Activated T-cell treated with anti-CD3 and anti-CD28 coated beads, Interleukin-2, amount 50 U/mL, for 72 hours (primary cell): ENCODE measurements at places on chromosomes 3 and 15. TPM values are rescaled to one million over a fixed set of nuclear protein-coding genes. Genes with fewer than 3 reads are reported as not detected.
A peak's percentile ranks its signal among the peaks of the same experiment; 100 is the strongest.

DNA sequence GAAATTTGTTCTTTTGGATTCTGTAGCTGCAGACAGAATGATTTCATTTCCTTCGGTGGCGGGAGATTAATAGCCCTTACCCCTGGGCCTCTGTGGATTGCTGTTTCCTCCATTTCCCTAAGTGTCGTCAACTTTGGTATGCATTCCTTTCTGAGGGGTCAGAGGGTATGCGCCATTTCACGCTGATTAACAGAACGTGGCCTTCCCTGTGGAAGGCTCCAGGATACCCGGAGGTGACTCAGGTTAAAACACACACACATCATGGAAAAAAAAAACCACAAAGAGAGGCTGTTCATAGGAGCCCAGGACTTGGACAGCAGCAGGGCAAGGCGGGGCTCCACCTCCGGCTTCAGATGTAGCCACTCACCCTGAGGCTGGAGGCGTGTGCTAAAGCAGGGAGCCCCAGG, 51.9 kb downstream of the EPHB1 start:
- H3K4me1 ChIP-seq: no peaks in the 10 kb centered on the region
- H3K36me3 ChIP-seq: peaks cover 7% of the 10 kb centered on the region

GRCh38 chr3:170321321-170322034, 36.0 kb upstream of the SKIL start:
- H3K27me3 ChIP-seq: peaks cover 6% of the 10 kb centered on the region
- no peak overlapping the region for H3K27ac ChIP-seq
- H3K4me1 ChIP-seq: no peaks in the 10 kb centered on the region
- H3K36me3 ChIP-seq: no peaks in the 10 kb centered on the region

DNA sequence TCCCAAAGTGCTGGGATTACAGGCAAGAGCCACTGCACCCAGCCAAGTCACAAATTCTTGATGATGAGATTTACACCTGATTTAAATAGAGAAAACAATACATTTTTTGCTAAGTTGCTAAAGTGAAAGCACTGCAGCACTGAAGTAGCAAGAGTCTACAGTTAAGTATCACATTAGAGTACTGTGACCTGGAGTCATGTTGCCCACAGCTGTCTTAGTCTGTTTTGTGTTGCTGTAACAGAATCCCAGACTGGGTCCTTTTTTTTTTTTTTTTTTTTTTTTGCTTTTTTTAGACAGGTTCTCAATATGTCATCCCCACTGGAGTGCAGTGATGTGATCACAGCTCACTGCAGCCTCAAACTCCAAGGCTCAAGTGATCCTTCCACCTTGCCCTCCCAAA, 23.2 kb upstream of the GNB4 start:
- no peak overlapping the region for H3K27ac ChIP-seq
- no peaks in the 10 kb centered on the region for H3K4me1 ChIP-seq
- H3K4me3 ChIP-seq: no peak overlapping the region
- DNase-seq: no peak
- H3K36me3 ChIP-seq: no peaks in the 10 kb centered on the region

- peak overlapping the region; percentile 72 for H3K4me3 ChIP-seq
- no peak for DNase-seq
- H3K36me3 ChIP-seq: peaks cover 2% of the 10 kb centered on the region
These were observed 152.5 kb downstream of the FOXP1 start for GRCh38 chr3:71430941-71431552.

DNA sequence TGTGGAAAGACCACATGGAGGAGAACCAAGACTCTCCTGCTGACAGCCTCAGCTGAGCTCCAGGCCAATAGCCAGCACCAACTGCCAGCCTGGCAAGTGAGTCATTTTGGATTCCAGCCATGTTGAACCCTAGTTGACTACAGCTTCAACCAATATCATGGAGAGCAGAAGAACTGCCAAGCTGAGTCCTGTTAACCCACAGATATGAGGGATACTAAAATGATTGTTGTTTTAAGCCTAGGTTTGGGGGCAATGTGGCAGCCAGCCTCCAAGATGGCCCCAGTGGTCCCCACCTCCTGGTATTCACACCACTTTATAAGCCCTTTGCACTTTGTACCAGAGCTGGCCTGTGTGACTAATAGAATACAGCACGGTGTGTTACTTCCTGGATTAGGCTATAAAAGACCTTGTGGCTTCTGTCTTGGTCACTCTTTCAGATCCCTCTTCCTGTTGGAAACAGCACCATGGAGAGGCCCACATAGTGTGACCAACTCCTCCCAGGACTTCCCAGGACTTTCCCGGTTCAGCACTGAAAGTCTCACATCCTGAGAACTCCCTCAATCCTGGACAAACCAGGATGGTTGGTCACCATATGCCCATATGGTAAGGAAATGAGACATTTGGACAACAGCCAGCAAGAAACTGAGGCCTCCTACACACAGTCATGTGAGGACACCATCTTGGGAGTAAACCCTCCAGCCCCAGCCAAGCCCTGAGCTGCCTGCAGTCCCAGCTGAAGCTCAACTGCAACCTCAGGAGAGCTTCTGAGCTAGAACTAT, 32.4 kb upstream of the CDV3 start:
- H3K27ac ChIP-seq: no peak overlapping the region
- no peaks in the 10 kb centered on the region for H3K4me1 ChIP-seq
- H3K36me3 ChIP-seq: no peaks in the 10 kb centered on the region
- H3K27me3 ChIP-seq: no peaks in the 10 kb centered on the region
- no peak for DNase-seq

DNA sequence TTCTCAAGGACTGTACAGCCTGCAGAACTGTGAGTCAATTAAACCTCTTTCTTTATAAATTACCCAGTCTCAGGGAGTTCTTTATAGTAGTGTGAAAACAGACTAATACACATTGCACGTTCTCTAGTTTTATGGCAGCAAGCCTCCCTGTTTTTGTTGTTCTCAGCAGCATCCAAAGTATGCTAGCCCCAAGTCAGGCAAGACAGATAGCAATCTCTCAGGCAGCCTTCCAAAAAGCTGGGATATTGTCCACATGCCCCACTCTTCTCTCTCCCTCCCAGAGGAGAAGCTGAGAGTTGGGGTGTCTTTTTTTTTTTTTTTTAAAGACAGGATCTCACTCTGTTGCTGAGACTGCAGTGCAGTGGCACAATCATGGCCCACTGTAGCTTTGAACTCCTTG, 130.6 kb downstream of the ISL2 start:
- no peak for DNase-seq
- H3K27ac ChIP-seq: no peak overlapping the region
- peaks cover 28% of the 10 kb centered on the region for H3K36me3 ChIP-seq
- H3K4me3 ChIP-seq: no peak overlapping the region
- no peaks in the 10 kb centered on the region for H3K27me3 ChIP-seq

- no peaks in the 10 kb centered on the region for H3K4me1 ChIP-seq
- no peak overlapping the region for H3K27ac ChIP-seq
- H3K36me3 ChIP-seq: no peaks in the 10 kb centered on the region
- no peaks in the 10 kb centered on the region for H3K27me3 ChIP-seq
These were observed 82.3 kb downstream of the LRTM1 start for GRCh38 chr3:54845551-54845950.

DNA sequence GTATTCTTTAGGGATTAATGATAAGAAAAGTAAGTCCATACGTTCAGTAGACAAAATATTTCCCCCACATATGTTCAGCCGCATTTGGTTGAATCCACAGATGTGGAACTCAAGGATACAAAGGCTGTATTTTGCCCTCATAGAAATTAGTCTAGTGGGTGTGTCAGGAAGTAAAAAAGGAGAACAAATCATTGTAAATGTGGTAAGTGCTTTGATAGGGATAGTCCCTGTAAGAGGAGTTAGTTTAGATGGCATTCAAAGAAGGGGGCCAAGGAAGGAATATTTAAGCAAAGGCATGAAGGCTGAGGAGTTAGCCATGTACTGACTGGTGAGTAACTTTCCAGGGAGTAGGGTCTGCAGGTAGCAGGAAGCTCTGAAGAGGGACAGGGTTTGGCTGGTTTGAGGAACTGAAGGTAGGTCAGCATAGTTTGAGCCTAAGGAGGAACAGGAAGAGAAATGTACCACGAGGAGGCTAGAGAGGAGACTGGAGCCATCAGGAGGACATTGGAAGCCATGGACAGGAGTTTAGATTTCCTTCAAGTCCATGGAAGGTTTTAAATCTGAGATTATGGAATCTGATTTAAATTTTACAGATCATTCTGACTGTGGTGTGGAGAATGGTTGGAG, 98.8 kb downstream of the MME start:
- H3K27me3 ChIP-seq: no peaks in the 10 kb centered on the region
- no peaks in the 10 kb centered on the region for H3K36me3 ChIP-seq
- no peak overlapping the region for H3K27ac ChIP-seq

- H3K4me3 ChIP-seq: no peak overlapping the region
- no peak for DNase-seq
- H3K36me3 ChIP-seq: no peaks in the 10 kb centered on the region
- no peaks in the 10 kb centered on the region for H3K4me1 ChIP-seq
- no peak overlapping the region for H3K27ac ChIP-seq
- peaks cover 62% of the 10 kb centered on the region for H3K27me3 ChIP-seq
These were observed 4.7 kb upstream of the ITGA11 start for GRCh38 chr15:68436680-68437079.

GRCh38 chr15:75718328-75718727, 5.7 kb upstream of the CSPG4 start:
- no peak for DNase-seq
- H3K4me3 ChIP-seq: no peak overlapping the region
- peaks cover 21% of the 10 kb centered on the region for H3K27me3 ChIP-seq
- H3K36me3 ChIP-seq: no peaks in the 10 kb centered on the region
- H3K27ac ChIP-seq: no peak overlapping the region

DNA sequence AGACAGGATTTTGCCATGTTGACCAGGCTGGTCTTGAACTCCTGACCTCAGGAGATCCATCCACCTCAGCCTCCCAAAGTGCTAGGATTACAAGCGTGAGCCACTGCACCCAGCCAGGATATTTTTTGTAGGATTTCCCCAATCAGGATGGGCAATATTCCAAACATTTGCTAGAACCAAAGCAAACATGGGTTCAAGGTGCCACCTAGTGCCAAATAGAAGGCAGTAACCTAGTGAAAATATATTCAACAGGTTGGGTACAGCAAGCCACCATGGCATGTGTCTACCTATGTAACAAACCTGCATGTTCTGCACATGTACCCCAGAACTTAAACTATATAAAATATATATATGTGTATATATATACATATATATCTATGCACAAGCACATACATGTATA, 185.9 kb upstream of the CADM2 start:
- H3K27me3 ChIP-seq: no peaks in the 10 kb centered on the region
- H3K36me3 ChIP-seq: peaks cover 4% of the 10 kb centered on the region
- no peak overlapping the region for H3K27ac ChIP-seq
- no peaks in the 10 kb centered on the region for H3K4me1 ChIP-seq

DNA sequence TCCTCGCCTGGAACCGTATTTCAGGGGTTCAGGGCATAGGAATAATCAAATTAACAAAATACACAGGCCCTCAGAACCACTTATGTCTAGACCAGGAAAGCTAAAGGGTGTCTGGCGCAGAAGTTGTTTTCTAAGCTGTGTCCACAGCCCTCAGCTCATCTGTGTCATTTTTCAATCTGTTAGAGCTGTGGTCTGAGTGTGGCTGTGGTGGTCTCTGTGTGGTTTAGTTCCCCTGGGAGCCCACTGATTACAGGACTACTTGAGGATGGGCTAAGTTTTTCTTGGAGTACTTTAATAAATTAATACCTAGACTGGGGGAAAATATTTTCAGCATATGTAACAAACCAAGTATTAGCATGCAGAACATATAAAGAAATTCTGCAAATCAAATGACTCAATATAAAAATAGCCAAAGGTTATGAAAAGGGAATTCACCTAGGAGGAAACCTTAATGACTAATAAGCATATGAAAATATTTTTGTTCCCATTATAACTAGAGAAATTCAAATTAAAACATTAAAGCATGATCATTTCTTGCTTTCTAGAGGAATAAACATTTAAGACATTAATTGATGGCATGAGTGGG, 186.3 kb downstream of the SATB1 start:
- peaks cover 17% of the 10 kb centered on the region for H3K4me1 ChIP-seq
- no peaks in the 10 kb centered on the region for H3K36me3 ChIP-seq
- no peak overlapping the region for H3K27ac ChIP-seq
- no peak overlapping the region for H3K4me3 ChIP-seq

DNA sequence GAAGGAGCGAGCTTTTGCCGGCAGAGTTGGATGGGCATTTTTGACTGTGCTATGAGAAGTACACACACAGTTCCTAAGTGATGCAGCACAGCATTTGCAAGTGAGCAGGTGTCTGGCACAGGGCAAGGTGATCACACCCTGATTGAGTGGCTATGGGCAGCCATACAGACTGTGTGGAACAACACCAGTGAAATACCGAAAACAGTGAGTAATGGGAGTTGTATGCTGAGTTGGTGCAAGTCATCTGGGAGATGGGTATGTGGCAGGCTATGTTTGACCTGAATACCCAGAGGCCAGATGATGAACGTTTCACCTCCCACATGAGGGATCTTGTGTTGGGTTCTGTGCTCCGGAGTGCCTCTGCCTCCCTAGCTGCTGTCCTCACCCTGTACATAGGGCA, 53.5 kb upstream of the TIPARP start:
- no peak overlapping the region for H3K4me3 ChIP-seq
- no peak for DNase-seq
- no peak overlapping the region for H3K27ac ChIP-seq
- H3K4me1 ChIP-seq: peaks cover 27% of the 10 kb centered on the region
- no peaks in the 10 kb centered on the region for H3K36me3 ChIP-seq

DNA sequence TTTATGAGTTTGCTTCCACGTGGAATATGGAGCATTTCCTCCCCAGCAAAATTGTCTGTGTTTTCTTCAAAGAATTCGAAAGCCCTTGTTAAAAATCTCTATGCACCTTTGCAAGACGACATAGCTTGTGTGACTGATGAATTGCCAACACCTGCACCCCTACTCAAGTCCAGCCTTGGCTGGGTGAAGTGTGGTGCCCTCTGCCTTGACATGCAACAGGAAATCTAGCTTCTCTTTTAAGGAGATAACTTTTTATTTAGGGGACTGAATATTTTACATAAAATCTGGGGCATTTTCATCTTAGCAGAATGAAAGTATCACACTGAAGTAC, 647 bp downstream of the HMG20A start:
- peaks cover 55% of the 10 kb centered on the region for H3K4me1 ChIP-seq
- H3K27ac ChIP-seq: peak overlapping the region; percentile 100
- H3K4me3 ChIP-seq: peak overlapping the region; percentile 97
- H3K27me3 ChIP-seq: no peaks in the 10 kb centered on the region
- DNase-seq: peak; percentile 21

DNA sequence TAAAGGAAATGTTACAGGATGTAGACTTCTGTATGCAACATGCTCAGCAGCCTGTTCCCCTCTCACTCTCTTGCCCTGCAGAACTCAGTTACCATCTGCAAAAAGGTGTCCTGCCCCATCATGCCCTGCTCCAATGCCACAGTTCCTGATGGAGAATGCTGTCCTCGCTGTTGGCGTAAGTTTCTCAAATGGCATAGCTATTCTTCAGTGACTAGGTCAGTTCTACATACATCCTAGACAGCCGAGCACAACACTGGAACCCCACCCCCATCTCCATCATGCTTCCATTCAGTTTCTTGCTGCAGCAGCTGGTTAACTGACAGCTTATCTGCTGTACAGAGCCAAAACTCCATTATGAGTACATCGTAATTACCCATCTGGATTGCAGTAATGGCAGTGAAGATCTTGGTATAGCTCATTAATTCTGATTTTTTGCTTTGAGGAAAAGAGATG, 4.5 kb downstream of the THBS1 start:
- peaks cover 9% of the 10 kb centered on the region for H3K4me1 ChIP-seq
- peaks cover 47% of the 10 kb centered on the region for H3K27me3 ChIP-seq
- no peak overlapping the region for H3K27ac ChIP-seq
- no peaks in the 10 kb centered on the region for H3K36me3 ChIP-seq

PTX3 gene
- 0.56 TPM for total RNA-seq

SLC22A13 gene
- 1.0 TPM for total RNA-seq

ISG20 gene
- total RNA-seq: 215 TPM

SLC12A8 gene
- total RNA-seq: 0.53 TPM
